ENCODE measurements at places on chromosomes 5 and 9. TPM values are rescaled to one million over a fixed set of nuclear protein-coding genes. Genes with fewer than 3 reads are reported as not detected.

Gene OSMR
- total RNA-seq: not detected

Gene PTPN3
- not detected for total RNA-seq

Gene C5orf52
- total RNA-seq: not detected

Gene VCP
- total RNA-seq: 183 TPM

Gene GPRIN1
- total RNA-seq: 1.6 TPM

Gene KCNN2
- not detected for total RNA-seq

Gene PTGES
- not detected for total RNA-seq

Gene SOWAHA
- not detected for total RNA-seq

- H3K4me3 ChIP-seq: peak overlapping the region; percentile 35
- H3K27ac ChIP-seq: no peak overlapping the region
- H3K27me3 ChIP-seq: no peaks in the 10 kb centered on the region
- no peak for DNase-seq
- H3K4me1 ChIP-seq: peaks cover 40% of the 10 kb centered on the region
Observed at GRCh38 chr5:150791536-150791935, 13.0 kb downstream of the SMIM3 start.

- peak overlapping the region; percentile 77 for H3K27ac ChIP-seq
- no peaks in the 10 kb centered on the region for H3K27me3 ChIP-seq
- H3K4me1 ChIP-seq: peaks cover 24% of the 10 kb centered on the region
- peaks cover 9% of the 10 kb centered on the region for H3K36me3 ChIP-seq
- no peak overlapping the region for H3K4me3 ChIP-seq
Observed at GRCh38 chr5:180787711-180788431, 14.7 kb downstream of the MGAT1 start.

GRCh38 chr9:7854763-7855162 is 55.2 kb upstream of the DMAC1 start:
- no peak overlapping the region for H3K4me3 ChIP-seq
- H3K4me1 ChIP-seq: no peaks in the 10 kb centered on the region

- H3K27ac ChIP-seq: no peak overlapping the region
- peaks cover 17% of the 10 kb centered on the region for H3K27me3 ChIP-seq
- H3K36me3 ChIP-seq: no peaks in the 10 kb centered on the region
- no peak overlapping the region for H3K4me3 ChIP-seq
Observed at GRCh38 chr9:94713436-94714215, 12.9 kb upstream of the AOPEP start.

GRCh38 chr9:117957267-117957666 is 253.1 kb downstream of the TLR4 start:
- no peaks in the 10 kb centered on the region for H3K27me3 ChIP-seq
- no peak overlapping the region for H3K4me3 ChIP-seq
- DNase-seq: no peak
- H3K4me1 ChIP-seq: no peaks in the 10 kb centered on the region

DNA sequence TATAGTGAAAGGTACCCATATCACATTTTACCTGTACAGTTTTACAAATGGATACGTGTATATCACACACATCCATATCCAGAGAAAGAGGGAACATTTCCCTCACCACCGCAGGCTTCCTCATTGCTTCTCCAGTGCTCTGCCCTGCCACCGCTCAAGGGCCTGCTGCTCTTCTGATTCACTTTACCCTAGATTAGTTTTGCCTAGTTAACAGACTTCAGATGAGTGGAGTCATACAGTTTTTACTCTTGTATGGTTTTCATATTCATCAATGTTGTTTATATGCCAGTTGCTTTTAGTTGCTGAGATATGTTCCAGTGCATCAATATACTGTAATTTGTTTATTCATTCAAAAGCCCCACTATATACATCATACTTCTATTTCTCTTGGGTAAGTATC is 53.9 kb upstream of the POMT1 start:
- peaks cover 8% of the 10 kb centered on the region for H3K4me1 ChIP-seq
- peak overlapping the region; percentile 26 for H3K27ac ChIP-seq
- DNase-seq: no peak
- peaks cover 63% of the 10 kb centered on the region for H3K36me3 ChIP-seq

GRCh38 chr9:71490810-71491209 is 277.5 kb downstream of the CEMIP2 start:
- H3K36me3 ChIP-seq: no peaks in the 10 kb centered on the region
- H3K4me3 ChIP-seq: no peak overlapping the region
- no peaks in the 10 kb centered on the region for H3K4me1 ChIP-seq
- peaks cover 20% of the 10 kb centered on the region for H3K27me3 ChIP-seq

GRCh38 chr9:92685022-92685421 is 15.1 kb upstream of the IPPK start:
- no peak overlapping the region for H3K4me3 ChIP-seq
- H3K36me3 ChIP-seq: peaks cover under 1% of the 10 kb centered on the region
- peaks cover 1% of the 10 kb centered on the region for H3K27me3 ChIP-seq

DNA sequence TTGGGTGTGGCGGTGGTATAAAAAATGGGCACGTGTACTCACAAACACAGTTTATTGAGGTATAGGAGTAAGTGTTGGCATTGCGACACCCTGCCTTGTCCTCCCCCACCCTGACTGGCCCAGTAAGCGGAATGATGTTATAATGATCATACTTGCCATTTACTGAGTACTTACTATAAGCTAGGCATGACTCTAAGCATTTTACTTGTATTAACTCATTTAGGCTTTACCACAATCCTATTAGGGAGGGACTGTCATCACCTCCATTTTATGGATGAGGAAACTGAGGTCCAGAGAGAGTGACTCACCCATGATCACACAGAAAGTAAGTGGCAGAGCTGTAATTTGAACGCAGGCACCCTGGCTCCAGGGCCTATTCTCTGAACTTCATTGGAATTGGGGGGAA is 2.3 kb downstream of the SMIM3 start:
- peaks cover 60% of the 10 kb centered on the region for H3K4me1 ChIP-seq
- no peak for DNase-seq
- peak overlapping the region; percentile 97 for H3K27ac ChIP-seq
- H3K27me3 ChIP-seq: peaks cover 2% of the 10 kb centered on the region
- peak overlapping the region; percentile 100 for H3K4me3 ChIP-seq

GRCh38 chr9:128081056-128081455 is 13.0 kb downstream of the SLC25A25 start:
- DNase-seq: no peak
- H3K36me3 ChIP-seq: peaks cover 28% of the 10 kb centered on the region
- peaks cover 35% of the 10 kb centered on the region for H3K4me1 ChIP-seq
- H3K4me3 ChIP-seq: no peak overlapping the region
- H3K27me3 ChIP-seq: no peaks in the 10 kb centered on the region

- no peak for DNase-seq
- H3K4me3 ChIP-seq: no peak overlapping the region
- H3K4me1 ChIP-seq: peaks cover 24% of the 10 kb centered on the region
- H3K27ac ChIP-seq: no peak overlapping the region
- H3K36me3 ChIP-seq: peaks cover 2% of the 10 kb centered on the region
- no peaks in the 10 kb centered on the region for H3K27me3 ChIP-seq
Observed at GRCh38 chr9:73118286-73118685, 33.4 kb upstream of the ANXA1 start.

GRCh38 chr9:129781981-129782380 is 21.0 kb upstream of the TOR1B start:
- peaks cover 19% of the 10 kb centered on the region for H3K27me3 ChIP-seq
- peaks cover 9% of the 10 kb centered on the region for H3K4me1 ChIP-seq
- no peaks in the 10 kb centered on the region for H3K36me3 ChIP-seq
- no peak for DNase-seq
- H3K4me3 ChIP-seq: no peak overlapping the region
- no peak overlapping the region for H3K27ac ChIP-seq

DNA sequence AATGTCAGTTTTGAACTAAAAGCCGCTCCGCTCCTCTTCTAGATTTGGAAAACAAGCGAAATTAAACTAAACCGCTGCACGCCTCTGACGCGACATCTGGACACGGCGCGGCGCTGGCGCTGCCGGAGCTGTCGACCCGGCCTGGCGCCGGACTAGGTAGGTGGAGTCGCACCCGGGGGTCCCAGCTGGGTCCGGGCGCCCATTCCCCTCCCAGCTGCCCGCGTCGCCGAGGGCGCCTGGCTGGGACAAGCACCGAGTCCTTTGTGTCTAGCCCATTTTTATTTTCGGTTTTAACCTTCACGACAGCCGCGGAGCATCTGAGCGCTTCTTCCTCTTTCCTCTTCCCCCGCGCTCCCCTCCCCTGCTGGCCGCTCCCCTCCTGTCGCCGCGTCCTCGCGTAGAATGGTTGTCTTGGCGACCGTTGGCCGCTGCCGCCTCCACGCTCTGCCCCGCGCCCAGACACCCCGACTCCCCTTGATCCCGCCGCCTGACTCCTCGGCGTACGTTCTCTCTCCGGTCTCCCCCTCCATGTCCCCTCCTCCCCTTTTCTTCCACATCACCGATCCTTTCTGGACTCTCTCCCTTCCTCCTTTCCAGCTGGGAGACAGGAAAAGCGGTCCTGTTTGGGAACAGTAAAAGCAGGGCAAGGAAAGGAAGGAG is 545 bp downstream of the CDKN2B-AS1 start:
- peak; percentile 85 for DNase-seq
- H3K4me1 ChIP-seq: peaks cover 30% of the 10 kb centered on the region
- H3K36me3 ChIP-seq: peaks cover 24% of the 10 kb centered on the region
- peak overlapping the region; percentile 95 for H3K27ac ChIP-seq

DNA sequence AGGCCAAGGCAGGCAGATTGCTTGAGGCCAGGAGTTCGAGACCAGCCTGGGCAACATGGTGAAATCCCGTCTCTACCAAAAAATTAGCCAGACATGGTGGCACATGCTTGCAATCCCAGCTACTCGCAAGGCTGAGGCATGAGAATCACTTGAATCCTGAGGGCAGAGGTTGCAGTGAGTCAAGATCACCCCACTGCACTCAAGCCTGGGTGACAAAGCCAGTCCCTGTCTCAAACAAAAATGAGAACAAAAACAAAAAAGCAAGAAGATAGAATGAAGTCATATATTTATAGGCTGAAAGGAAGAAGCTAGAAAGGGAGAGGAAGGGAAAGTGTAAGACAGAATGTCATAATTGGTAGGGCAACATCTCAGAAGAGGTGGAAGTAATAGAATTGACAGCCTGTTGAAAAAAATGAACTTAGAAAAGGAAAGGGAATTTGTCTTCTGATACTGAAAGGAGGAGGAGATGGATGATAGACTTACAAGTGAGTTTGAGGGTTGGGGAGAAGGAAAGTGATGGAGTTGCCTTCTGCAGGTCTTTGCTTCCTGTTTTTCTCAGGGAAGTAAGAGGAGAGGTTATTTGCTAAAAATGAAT is 32.2 kb downstream of the CARD6 start:
- no peak overlapping the region for H3K27ac ChIP-seq
- H3K4me3 ChIP-seq: no peak overlapping the region
- peaks cover 10% of the 10 kb centered on the region for H3K27me3 ChIP-seq
- no peaks in the 10 kb centered on the region for H3K4me1 ChIP-seq
- no peaks in the 10 kb centered on the region for H3K36me3 ChIP-seq
- no peak for DNase-seq

GRCh38 chr5:173648308-173648866 is 31.9 kb upstream of the BOD1 start:
- H3K27me3 ChIP-seq: peaks cover 23% of the 10 kb centered on the region
- no peak for DNase-seq
- H3K27ac ChIP-seq: no peak overlapping the region
- no peaks in the 10 kb centered on the region for H3K4me1 ChIP-seq

GRCh38 chr5:1175801-1176472 is 25.5 kb upstream of the SLC6A19 start:
- peaks cover 5% of the 10 kb centered on the region for H3K4me1 ChIP-seq
- peak; percentile 11 for DNase-seq
- H3K36me3 ChIP-seq: no peaks in the 10 kb centered on the region
- H3K27me3 ChIP-seq: no peaks in the 10 kb centered on the region
- no peak overlapping the region for H3K4me3 ChIP-seq

- no peaks in the 10 kb centered on the region for H3K4me1 ChIP-seq
- DNase-seq: no peak
- H3K4me3 ChIP-seq: no peak overlapping the region
- no peaks in the 10 kb centered on the region for H3K27me3 ChIP-seq
- no peak overlapping the region for H3K27ac ChIP-seq
Observed at GRCh38 chr9:134945509-134946275, 28.0 kb upstream of the FCN1 start.

DNA sequence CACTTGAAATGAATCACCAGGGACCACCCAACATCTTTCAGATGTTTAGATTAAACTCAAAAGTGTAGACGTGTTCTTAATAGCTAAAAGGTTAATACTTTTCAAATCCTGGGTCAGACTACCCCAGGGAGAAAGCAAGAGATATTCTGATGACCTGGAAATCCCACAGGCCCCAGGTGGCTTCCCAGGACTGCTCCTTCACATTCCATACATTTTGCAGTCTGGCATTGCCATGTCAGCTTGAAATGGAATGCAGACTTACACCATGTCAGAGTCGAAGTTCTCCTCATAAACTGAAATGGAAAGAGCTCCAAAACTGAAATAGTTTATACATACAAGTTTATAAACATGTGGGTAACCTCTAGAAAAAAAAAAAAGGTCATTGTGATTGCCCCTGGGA is 61.5 kb downstream of the TMEM167A start:
- DNase-seq: no peak
- peaks cover 2% of the 10 kb centered on the region for H3K27me3 ChIP-seq
- H3K36me3 ChIP-seq: peaks cover 2% of the 10 kb centered on the region
- no peaks in the 10 kb centered on the region for H3K4me1 ChIP-seq

DNA sequence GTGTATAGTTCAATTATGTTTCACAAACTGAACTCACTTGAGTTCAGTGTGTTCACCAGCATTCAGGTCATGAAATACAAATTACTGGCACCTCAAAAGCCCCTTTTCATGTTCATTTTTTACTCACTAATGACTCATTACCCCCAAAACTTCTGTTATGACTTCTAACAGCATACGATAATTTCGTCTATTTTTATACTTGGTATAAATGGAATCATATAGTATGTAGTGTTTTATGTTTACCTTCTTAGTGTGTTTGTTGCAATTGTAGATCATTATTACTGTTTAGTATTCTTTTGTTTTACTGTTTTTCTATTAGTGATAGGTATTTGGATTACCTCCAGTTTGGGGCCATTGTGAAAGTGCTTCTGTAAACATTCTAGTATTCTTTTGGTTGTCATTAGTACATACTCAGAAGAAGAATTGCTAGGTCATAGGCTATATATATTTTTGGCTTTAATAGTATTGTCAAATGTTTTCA is 33.4 kb downstream of the DDX4 start:
- DNase-seq: no peak
- H3K4me1 ChIP-seq: peaks cover 9% of the 10 kb centered on the region
- no peak overlapping the region for H3K4me3 ChIP-seq
- peaks cover 6% of the 10 kb centered on the region for H3K36me3 ChIP-seq
- no peak overlapping the region for H3K27ac ChIP-seq

GRCh38 chr5:16464664-16465543 is 696 bp downstream of the ZNF622 start:
- H3K36me3 ChIP-seq: peaks cover 33% of the 10 kb centered on the region
- peak overlapping the region; percentile 98 for H3K27ac ChIP-seq
- H3K4me1 ChIP-seq: peaks cover 67% of the 10 kb centered on the region
- H3K27me3 ChIP-seq: no peaks in the 10 kb centered on the region
- DNase-seq: no peak
- peak overlapping the region; percentile 98 for H3K4me3 ChIP-seq

DNA sequence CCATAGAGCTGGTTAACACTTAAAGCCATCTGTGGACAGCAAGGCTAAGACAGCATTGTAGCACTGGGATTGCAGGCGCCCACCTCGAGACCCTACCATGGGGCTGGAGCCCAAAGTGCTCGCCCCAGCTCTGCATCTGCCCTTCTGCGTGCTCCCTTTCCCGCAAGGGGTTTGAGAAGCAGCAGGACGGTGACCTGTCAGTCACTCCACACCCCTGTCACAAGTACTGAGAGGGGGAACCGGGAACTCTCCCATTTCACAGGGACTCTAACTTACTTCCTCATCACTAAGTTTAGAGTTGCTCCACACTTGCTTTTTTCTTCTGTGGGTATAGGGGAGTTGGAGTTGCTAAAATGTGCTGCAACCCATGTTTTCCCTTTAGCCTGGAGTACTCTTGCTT is 273.2 kb downstream of the SMARCA2 start:
- H3K4me1 ChIP-seq: no peaks in the 10 kb centered on the region
- no peak overlapping the region for H3K27ac ChIP-seq
- H3K4me3 ChIP-seq: no peak overlapping the region
- peaks cover 11% of the 10 kb centered on the region for H3K27me3 ChIP-seq
- H3K36me3 ChIP-seq: no peaks in the 10 kb centered on the region
